Activated T-cell treated with anti-CD3 and anti-CD28 coated beads for 1 hour (primary cell): ENCODE measurements at places on chromosomes 6 and 20.

DNA sequence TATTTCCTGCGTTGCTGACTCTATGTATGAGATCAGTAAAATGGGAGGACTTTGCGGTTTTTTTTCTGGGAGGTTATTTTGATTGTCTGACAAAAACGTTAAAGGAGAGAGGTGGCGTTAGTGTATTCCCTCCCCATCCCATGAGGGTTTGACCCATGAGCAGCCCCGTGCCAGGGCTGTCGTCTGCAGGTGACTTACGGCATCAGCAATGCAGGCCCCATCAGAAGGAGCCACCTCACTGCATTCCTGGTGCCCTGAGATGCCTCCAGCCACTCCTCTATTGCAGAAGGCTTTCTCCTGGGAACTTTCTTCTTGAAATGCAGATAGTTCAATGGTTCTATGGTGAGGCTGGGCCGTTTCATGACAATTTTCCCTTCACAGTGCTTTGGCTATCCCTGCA, 149.3 kb downstream of the TTLL2 start:
- no peak for DNase-seq

DNA sequence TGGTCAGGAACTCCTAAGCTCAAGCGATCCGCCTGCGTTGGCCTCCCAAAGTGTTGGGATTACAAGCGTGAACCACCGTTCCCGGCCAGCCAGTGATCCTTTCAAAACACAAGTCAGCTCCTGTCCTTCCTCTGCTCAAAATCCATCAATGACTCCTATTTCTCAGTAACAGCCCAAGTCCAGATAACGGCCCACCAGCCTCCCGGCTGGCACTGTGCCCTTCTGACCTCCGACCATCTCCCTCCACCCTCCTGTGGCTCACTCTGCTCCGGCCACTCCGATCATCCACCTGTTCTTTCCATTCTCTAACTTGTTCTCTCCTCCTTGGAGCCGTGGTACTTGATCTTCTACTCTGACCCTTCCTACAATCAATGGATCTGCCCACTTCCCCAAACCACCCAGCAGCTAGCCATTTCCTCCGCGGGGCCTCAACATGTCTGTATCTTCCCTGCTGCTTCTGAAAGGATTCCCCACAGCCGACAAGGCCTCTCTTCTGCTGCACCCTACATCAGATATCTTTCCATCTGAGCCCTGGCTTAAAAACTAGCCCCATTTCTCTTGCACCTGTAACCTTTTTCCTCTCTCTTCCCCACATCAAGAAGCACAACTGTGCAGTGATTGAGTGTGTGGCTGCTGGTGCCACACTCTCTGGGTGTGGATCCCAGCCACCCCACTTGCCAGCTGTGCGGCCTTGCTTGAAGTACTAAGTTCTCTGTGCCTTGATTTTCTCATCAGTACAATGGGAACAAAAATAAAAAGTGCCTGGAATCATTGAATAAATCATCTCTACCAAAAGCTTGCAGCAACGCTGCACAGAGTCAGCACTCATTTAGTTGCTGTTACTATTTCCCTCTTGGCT, 6.1 kb upstream of the ZMYND8 start:
- no peak for DNase-seq

- no peak for DNase-seq
Measured at GRCh38 chr6:48817333-48818051, 645.6 kb downstream of the MMUT start.

DNA sequence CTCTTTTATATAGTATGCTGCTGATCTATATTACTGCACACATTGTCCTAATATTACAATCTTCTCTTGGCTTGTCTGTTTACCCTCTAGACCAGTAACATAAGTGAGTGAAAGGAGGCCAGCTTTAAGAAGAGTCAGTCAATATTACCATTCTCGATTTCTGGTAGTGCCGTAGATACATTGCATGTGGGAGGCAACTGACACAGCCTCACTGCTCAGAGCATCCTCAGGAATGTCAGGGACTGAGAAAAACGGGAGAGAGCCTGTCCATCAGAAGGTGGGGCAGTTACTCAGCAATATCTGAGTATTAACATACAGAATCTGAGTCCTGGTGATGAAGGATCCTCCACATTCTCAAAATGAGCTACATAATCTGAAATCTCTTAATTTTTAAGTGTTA, 259.9 kb downstream of the GJA1 start:
- no peak for DNase-seq

DNA sequence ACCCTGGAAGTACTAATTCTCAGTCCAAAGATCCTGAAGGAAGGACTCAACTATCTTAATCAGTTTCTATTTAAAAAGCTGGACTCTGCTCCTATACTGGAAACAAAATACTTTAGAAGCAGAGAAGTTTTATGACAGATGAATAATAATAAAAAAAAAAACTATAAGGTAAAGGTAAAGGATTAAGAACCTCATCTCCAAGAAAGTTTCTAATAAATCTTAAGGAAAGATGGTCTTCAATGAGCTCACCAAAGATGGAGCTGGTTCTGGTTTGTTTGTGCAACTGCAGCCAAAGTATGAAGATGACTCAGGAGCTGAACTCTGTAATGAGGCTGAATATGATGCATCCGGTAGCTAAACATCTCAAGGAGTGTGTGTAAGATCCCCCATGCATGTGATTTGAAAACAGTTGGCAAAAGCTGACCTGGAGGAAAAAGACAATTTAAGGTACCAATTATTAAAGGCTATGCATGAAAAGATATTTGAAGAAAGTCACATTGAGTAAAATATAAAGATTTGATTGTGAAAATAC, 25.2 kb downstream of the MED23 start:
- DNase-seq, result no peak

DNA sequence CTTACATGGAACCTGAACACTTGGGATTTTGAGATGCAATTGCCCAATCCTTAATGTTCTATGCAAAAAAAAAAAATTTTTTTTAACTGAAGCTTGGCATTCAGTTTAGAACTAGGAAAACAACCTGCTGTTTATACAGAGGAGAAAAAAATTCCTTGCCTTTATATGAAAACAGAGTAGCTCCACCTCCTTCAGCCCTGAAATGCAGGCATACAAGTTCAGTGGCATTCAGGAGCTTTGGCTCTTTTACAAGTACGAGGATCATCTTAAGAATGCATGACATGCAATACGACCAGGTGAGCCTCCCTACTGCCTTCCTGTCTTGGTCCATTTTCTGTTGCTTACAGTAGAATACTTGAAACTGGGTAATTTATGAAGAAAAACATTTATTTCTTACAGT, 20.4 kb downstream of the PAX1 start:
- no peak for DNase-seq

GRCh38 chr20:15937179-15937578, 636.1 kb downstream of the KIF16B start:
- no peak for DNase-seq

GRCh38 chr20:63147532-63147931, 68.4 kb downstream of the YTHDF1 start:
- DNase-seq, result no peak

- no peak for DNase-seq
Measured at GRCh38 chr20:63267691-63268090, 4.9 kb upstream of the ARFGAP1 start.

GRCh38 chr20:15596220-15596890, 976.9 kb downstream of the KIF16B start:
- DNase-seq, result no peak

GRCh38 chr6:6788394-6789032, 200.0 kb downstream of the LY86 start:
- DNase-seq, result no peak

GRCh38 chr6:139490482-139490881, 116.0 kb upstream of the CITED2 start:
- DNase-seq, result no peak

DNA sequence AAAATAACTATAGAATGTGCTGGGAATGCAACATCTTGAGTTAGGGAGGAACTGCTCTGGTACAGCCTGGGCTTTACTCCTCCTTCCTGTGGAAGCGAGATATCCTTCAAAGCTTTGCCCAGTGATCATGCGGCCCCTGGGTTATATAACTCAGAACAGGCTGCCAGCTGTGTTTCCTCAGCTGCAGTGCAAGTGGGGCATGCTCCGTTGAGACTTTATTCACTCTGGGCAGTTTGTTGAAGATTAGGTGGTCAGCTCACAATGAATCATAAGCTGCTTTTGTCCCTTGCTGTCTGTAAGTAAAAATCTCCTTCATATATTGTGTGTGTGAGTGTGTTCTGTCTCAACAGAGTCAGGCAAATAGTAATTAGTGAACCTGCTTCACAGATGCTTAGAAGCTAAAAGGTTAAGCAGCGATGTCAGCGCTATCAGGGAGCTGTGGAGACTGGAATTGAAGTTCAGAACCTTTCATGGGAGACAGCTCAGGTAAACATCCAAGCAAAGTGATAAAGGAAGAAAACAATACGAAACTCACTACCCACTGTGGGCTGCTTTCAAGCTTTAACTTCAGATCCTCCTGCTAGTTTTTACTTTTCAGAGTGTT, 688.4 kb downstream of the HTR1B start:
- no peak for DNase-seq

DNA sequence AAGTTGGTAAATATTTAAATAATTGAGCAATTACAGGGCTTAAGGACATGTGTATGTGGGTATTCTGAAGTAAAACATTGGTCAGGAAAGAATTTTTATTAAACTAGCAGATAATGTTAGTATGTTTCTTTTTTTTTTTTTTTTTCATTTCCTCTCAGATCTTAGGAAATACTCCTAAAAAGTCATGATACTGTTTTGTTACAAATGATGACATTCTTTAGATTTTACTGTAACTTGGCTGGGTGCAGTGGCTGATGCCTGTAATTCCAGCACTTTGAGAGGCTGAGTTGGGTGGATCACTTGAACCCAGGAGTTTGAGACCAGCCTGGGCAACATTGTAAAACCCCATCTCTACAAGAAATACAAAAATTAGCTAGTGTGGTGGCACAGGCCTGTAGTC, 41.5 kb downstream of the CDC40 start:
- DNase-seq, result no peak
